Forelimb muscle (tissue), 1 donor: ENCODE measurements at places on chromosomes 1 and 21.

- DNase-seq, result no peak
These were observed 256.8 kb upstream of the C1orf105 start for GRCh38 chr1:172163498-172164215.

DNA sequence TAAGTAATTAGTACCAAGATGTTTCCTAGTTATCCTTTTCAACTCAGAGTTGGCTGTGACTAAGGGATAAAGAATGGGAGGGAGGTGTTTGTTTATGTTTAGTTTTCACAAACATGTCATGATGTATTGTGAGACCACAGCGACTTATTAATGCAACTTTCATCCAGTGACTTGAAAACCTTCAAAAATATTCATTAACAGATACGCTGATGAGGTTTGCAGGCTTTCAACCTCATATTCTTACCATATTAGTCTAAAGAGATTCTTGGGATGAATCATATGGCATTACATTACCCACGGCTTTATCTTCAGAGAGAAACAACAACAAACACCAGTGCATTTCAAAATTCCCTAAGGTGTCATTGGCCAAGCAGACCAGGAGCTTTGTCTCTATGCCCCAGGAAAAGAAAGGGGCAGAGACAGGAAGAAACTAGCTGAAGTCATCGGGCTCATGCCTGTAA lies 36.4 kb downstream of the PALMD start:
- no peak for DNase-seq

DNA sequence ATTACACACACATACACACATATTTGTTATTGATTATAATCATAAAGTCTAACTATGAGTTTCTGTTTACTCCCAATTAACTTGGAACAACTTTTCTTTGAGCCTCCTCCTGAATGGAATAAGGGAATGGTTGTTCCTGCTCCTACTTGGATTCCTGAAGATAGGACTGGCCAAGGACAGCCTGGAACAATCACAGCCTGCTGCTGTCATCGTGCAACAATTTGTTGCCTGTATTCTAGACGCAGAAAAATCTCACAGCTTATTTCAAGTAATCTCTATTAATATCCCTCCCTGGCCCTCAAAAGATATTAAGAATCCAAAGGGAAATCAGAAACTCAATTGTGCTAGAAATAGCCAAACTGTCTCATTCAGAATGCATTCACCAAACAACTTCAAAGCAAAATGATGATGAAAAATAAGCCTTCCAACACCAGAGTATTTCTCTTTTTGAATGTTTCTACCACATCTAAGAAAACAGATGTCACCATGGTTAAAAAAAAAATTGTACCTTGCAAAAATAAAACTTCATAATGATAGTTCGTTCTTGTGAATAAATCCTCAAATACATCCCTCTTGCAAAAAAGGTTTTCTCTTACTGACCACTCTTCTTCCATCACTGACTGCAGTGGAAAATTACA lies 30.9 kb downstream of the RCAN1 start:
- no peak for DNase-seq

DNA sequence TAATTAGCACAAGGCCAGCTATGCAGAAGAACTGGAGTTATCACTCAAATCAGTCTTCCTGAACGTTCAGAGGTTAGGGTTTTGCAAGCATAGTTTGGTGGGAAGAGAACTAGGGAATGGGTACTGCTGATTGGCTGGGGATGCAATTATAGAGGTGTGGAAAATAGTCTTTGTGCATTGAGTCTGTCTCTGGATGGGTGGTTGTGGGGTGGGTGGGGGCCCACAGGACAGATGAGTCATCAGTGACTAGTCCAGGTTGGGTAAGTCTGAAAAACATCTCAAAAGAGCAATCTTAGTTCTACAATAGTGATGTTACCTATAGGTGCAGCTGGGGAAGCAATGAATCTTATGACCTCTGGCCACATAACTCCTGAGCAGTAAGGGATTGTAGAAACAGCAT lies 89.7 kb upstream of the HMCN1 start:
- DNase-seq, result no peak

DNA sequence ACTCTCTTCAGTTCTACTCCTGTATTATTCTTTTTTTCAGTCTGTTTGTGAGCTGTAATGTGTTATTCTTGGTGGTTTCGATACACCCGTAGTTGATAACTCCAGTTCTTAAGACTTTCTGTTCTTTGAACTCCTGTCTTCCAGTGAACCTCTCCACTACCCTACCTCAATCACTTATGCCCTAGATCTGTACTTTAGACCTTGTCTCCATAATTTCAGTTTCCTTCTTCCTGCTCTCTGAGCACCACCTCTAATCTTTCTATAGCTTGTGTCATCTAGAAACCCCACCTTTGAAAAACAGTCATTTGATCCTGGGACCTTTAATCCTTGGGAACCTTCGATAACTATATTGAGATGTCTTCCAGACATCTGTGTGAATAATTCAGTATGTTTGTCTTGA lies 159.3 kb downstream of the PIK3R3 start:
- no peak for DNase-seq

DNA sequence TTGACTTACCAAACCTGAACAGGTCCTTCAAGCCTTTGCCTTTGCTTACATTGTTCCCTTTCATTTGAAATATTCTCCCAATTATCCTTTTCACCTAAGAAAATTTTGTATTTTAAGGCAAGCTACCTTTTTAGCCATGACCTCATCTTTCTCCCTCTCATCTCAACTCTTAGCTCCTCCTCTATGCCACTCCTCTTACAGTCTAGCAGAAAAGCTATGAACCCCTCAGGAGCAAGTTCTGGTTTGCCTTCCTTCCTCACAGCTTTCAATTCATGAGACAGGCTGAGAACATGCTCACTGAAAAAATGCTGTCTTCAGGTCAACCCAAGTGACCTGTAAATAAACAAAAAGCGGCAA lies 8.3 kb upstream of the MUTYH start:
- no peak for DNase-seq

DNA sequence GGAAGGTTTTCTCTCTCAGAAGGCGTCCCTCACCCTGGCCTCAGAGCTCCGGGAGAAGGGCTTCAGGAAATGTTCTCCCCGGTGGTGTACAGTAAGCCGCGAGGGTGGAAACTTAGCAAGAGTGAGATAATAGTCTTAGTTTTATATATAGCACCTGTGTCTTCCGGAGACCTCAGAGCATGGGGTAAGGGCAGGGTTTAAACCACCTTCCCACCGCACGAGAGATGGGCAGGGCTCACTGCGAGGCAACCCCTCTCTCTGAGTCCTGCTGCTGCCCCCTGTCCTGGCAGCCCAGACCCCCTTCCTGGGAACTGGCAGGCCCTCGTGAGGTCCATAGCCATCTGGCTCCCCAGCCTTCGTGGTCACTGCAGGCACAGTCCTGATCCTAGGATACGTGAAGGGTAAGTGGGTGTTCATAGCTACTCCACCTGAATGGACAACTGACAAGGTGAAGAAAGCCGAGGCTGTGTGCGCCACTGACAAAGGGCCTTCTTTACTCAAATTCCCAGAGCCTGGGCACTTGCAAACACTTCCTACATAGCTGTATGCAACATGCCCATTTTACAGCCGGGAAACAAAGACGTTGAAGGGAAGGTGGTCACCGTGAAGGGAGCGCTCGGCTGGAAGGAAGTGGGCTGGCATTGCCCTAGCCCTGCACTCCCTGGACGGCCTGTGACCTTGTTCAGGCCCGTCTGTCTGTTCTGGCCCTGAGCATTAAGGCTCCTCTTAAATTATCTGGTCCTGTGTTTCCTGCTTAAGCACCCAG lies 26.9 kb downstream of the ITPKB start:
- DNase-seq, result no peak

DNA sequence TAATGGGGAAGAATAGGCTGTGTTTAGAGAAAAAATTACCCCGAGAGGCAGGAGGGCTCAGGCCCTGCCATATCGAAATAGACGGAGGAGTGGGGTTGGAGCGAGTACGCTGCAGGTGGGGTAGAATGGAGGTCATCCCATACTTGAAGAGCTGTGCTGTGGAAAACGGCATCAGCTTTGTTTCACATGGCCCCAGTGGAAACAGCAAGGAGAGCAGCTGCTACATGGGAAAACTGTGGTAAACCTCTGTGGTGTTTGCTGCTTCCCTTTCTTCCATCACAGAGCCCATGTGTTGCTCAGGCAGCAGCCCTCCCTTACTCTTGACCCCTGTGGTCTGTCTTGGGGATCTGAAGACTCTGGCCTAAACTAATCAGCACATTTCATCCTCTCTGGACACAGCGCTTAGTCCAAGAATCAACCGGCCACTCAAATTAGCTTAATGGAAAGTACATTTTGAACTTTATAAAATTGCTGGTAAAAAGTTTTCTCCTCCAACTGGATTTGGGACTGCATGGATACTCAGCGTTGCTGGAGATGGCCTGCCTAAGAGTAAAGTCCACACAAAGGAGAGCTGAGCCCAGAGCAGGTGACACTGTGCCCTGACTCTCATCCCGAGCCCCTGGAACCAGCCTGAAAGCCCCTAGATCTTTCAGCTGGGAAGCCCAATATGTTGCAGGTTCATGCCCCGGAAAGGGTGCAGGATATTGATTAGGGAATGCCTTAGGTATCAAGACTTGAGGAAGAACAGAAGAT lies 127.1 kb upstream of the GADD45A start:
- no peak for DNase-seq

DNA sequence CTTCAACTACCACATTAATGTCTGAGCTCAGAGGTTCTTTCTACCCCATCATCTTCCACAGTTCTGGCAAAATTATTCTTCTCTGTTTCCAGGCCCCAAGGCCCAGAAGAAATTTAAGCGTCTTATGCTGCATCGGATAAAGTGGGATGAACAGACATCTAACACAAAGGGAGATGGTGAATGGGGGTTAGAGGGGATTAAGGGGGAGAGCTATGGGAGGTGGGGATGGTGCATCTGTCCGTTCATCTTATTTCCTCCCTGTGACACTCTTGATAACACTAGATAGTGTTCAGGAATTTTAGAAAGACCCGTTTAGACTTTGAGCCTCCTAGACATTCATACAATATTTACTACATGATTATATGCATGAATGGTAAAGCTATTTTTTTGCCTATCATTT lies 17.6 kb upstream of the RPRD2 start:
- no peak for DNase-seq

DNA sequence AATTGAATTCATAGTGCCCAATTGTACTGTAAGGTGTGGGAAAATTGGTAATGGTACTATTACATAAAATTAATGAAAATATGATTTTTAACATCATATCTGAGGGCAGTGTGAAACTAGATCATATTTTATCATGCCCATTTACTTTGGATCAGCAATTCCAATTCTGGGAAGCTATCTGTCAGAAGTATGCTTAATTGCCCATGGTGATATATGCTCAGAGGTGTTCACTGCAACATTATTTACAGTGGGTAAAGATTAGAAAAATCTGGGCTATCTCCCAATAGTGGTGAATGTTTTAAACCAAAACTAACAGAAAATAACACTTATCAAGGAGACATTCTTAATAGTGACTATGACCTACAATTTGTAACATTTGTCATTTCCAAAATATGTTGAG lies 1260.0 kb downstream of the BRINP3 start:
- no peak for DNase-seq

DNA sequence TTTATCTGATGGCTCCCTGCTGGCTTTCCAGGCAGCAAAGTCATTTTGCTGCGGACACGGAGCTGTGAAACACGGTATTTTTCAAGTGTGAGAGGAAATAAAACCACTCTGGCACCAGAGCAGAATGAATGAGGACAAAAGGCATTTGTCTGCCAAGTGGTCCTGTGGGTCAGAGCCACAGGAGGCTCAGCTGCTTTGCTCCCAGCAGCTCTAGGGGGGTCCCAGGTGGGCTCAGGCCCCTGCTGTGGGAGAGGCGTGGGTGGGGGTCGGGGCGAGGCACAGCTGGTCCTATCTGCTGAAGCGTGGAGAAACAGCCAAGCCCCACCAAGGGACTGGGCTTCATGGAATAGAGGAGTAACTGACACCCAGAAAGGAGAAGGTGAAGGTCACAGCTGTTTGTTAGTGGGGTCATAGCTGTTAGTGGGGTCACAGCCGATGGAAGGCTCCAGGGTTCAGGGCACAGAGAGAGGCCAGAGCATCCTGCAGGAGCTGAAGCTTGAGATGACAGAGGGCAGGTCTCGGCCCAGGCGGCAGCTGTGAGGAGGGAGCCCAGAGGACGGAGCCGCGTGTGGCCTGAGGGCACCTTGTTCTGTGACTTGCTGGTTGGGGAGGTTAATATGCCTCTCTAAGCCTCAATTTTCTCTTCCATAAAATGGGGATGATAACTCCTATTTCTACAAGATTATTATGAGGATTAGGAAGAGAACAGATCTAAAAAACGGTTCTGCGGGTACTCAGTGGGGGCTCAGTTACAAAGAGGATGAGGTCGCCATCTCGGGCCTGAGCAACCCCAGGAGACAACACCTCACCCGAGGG lies 7.1 kb downstream of the KIF17 start:
- no peak for DNase-seq

- no peak for DNase-seq
These were observed 59.8 kb upstream of the MUTYH start for GRCh38 chr1:45400049-45400448.

DNA sequence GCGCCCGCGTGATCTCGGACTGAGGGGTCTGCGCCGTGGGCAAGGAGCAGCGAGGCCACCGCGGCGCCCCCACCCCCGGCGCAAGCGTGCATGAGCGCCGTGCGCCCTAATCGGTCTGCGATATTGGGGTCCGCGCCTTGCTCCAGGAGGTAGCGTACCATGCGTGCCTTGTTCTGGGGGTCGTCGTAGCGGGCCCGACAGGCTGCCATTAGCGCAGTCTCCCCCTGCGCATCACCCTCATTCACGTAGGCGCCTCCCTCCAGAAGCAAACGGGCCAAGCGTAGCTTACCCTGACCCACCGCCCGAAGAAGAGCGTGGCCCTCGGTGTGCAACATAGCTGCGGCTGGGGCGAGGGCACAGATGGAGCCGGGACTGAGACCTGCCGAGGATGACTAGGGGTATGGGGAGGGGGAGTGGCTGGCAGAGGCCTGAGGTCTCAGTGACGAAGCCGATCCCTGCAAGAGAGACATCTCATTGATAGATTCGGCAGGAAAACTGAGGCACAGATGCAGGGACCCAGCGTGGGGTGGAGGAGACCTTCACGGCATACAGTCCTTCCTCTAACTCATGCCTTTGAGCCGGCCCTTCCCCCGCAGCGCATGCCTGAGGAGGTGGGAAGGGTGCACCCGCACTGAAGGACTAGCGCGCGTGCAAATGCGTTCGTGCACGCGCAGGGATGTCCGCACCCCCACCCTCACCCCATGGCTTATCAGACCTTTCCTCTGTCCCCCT lies 2.8 kb downstream of the ANKRD34A start:
- no peak for DNase-seq

DNA sequence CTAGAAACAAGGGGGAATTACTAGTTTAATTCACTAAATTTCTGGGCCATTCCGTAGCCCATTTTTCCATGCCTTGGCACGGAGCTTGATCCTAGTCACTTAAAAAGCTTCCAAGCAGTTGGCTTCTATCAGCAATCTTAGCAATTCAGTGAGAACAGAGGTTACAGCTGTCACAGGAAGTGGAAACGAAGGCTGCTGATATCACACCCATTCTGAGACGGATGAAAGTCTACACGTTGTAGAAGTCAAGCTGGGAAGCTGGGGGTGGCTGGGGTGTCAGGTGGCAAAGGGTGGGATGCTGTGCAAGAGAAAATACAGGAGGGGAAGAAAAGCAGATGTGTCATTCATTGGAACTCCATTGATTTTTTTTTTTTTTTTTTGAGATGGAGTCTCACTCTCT lies 11.8 kb upstream of the STMN1 start:
- DNase-seq, result no peak
